ENCODE measurements at places on chromosomes 11 and 22. TPM values are rescaled to one million over a fixed set of nuclear protein-coding genes. Genes with fewer than 3 reads are reported as not detected.

ZBTB16 gene
- total RNA-seq: 0.15 TPM

DMC1 gene
- total RNA-seq: 5.4 TPM

MS4A12 gene
- not detected for total RNA-seq

SLC17A6 gene
- not detected for total RNA-seq

NTM gene
- not detected for total RNA-seq

SMC1B gene
- not detected for total RNA-seq

ZP1 gene
- 0.38 TPM for total RNA-seq

HIC2 gene
- 2.6 TPM for total RNA-seq

FLRT1 gene
- not detected for total RNA-seq

TSPAN18 gene
- total RNA-seq: 2.7 TPM

DUSP8 gene
- total RNA-seq: 1.3 TPM

HEPHL1 gene
- not detected for total RNA-seq

MOGAT2 gene
- not detected for total RNA-seq

CDC42BPG gene
- 1.7 TPM for total RNA-seq

APOBEC3A gene
- not detected for total RNA-seq

ART5 gene
- total RNA-seq: not detected

KDM4E gene
- not detected for total RNA-seq

RBM14 gene
- 78.4 TPM for total RNA-seq

CTSW gene
- not detected for total RNA-seq

EXT2 gene
- 61.3 TPM for total RNA-seq
